NCI-H187 (cell line): ENCODE measurements at places on chromosomes 1 and 21.

GRCh38 chr1:222010306-222010705 is 268.4 kb upstream of the DUSP10 start:
- no peak for DNase-seq

DNA sequence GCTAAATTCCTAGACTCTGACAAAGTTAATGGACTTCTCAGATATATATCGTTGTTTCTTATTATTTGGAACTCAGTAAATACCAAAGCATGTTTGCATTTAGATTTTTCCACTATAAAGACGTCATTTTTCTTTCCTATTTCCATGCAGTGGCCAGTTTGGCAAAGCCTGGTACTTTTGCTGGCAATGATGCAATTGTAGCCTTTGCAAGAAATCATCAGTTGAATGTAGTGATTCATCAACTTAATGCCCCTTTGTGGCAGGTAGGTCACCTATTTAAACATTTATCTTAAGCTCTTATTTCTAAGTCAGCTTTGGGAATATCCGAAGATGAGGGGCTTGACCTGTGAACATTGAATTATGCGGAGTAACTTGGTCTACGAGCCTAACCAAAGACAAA is 12.0 kb downstream of the OTUD3 start:
- no peak for DNase-seq

DNA sequence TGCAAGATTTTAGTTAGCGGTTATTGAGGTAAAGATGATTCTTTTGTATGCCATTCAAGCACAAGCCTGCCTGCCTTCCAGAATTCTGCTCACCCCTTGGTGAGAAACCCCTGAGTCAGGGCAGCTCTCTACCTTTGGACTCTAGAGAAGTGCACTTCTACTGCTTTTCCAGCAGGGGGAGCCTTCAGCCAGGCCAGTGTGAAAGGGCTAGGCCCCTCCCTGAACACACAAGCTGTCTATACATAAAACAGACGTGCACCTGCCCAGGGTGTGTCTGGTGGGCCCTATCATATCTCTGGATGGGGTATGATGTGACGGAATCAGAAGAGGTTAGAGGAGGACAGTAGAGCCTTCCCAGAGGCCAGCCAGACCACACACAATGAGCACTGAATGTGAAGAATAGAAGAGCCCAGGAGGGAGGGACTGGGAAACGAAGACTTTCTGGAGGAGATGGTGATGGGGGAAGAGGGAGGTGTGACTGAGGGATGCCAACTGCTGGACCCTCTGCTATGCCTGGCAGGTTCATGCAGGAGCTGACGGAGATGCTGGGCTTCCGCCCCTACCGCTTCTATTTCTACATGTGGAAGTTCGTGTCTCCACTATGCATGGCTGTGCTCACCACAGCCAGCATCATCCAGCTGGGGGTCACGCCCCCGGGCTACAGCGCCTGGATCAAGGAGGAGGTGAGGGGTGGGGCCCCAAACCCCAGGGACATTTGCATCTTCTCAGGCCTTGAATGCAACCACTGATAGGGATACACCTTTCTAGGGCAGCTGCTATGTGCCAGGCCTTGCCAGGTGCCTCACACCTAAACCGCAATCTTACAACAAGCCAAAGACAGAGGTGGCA is 13.0 kb upstream of the KCNC4 start:
- no peak for DNase-seq

- no peak for DNase-seq
These were observed 618 bp upstream of the SERTAD4 start for GRCh38 chr1:210231846-210232510.

DNA sequence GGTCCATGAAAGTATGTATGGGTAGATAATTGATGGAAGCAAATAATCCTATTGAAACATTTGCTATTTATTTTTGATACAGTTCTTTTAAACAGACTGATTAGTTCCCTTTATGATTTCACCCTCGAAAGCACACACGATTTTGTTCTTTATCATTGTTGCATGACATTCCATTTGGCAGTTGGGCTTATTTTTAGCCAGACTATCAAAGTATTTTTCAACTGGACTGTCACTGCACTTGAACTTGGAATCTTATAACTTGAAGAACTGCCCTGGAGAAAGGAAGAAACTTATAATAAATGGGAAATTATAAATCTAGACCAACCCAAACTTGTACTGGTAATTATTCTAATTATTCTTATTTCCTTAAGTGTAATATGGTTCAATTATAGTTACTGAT is at the start of gene TNNI3K:
TSS of gene TNNI3K (plus strand) at position 235 of the 400 bp plus-strand sequence. CDS start at position 300, 65 bp downstream.
- no peak for DNase-seq
